ENCODE measurements at places on chromosomes 13 and 19.

DNA sequence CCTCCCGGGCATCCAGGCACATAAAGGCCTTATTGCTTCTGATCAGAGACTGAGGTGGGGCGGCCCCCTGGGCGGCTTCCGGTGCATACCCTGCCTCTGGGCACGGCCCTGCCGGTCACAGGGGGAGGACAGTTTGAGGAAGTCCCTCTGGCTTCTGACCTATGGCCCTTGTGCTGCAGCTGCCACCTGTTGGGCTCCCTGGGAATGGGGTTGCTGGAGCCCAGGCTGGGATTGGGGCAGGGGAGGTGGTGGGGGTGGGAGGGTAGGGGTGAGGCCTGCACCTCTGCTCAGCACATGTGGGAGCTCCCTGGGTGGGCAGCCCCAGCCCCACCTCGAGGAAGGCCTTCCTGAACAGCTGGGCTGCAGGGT is 10.7 kb downstream of the ANO8 start:
- DNase-seq, result no peak

DNA sequence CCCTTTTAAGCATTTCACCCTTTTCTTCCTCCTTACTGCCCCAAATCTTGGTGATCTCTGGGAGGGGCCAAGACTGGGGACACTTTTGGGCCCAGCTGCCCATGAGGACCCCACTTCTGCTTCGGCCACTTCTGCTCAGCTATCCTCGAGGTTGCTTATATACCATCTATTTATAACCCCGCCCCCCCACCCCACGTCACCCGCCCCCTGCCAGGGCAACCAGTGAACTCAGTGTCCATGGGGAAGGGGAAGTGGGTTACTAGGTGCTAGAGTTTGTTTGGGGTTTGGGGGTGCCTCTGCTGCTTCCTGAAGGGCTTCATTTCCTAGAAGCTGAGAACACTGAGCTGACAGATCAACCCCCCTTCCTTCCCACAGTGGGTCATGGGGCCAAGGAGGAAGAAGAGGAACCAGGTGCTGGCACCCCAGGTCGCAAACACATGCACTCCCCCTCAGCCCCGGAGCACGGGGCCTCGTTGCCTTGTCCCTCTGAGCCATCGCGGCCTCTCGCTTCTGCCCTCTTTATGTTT is 6.1 kb upstream of the ADGRE5 start:
- no peak for DNase-seq

DNA sequence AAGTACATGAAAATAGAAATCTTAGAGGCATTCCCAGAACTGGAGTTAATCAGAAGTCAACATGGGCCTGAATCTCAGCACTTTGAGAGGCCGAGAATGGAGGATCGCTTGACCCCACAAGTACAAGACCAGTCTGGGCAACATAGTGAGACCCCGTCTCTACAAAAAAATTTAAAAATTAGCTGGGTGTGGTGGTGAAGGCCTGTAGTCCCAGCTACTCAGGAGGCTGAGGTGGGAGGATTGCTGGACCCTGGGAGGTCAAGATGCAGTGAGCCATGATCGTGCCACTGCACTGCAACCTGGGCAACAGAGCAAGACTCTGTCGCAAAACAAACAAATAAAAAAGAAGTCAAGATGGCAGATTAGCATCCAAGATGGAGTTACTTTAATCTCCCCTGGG is 8.5 kb downstream of the IFNL2 start:
- no peak for DNase-seq

DNA sequence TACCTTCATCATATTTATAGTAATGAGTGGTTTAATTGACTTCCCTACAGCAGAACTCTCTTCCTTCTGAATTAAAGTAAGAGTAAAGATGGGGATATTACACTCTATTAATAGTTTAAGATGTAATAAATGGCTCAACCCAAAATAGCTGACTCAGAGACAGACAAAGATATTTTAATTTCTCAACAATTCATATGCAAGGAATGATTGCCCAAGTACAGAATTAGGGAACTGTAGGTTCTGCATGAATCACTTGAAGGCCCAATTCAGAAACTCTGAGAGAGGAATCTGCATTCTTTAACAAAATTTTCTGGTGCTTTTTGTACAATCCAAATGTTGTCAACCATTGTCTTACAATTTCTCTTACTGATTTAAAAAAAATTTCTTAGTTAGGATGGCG is 42.9 kb upstream of the PCDH9 start:
- DNase-seq, result no peak

DNA sequence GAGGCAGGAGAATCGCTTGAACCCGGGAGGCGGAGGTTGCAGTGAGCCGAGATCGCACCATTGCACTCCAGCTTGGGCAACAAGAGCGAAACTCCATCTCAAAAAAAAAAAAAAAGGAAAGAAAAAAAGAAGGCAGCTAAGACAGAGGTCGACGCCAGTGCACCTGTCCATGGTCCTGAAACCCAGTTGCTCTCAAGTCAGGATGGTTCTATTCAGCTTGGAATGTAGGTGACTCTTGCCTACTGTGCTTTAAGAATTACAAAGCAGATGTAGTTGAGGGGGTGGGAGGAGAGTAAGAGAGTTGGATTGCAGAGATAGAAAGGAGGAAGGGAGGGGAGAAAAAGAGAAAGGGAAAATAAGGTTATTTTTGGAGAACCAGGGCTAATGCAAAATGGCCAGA is 18.7 kb downstream of the CACNG7 start:
- peak; percentile 30 for DNase-seq

- DNase-seq, result no peak
These were observed 69.2 kb downstream of the DIAPH3 start for GRCh38 chr13:60094385-60095088.

DNA sequence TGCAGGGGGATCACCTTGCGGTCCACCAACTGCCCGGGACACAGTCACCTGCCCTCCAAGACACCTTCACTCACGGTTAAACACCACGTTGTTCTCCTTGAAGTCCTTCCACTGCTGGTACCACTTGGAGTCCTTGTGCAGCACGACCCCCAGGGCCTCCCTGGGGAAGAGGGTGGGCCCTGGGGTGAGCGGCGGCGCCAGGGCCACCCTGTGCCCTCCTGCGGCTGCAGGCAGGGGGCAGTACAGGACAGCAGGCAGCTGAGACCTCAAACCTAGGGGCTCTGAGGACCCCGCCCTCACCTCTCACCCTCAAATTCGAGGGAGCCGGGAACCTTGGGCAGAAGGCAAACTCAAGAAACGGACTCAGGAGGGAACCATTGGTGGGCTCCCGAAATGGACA is 7.5 kb upstream of the CTXN1 start:
- DNase-seq, result no peak

- DNase-seq, result no peak
These were observed 2.7 kb upstream of the GATAD2A start for GRCh38 chr19:19402656-19403372.

DNA sequence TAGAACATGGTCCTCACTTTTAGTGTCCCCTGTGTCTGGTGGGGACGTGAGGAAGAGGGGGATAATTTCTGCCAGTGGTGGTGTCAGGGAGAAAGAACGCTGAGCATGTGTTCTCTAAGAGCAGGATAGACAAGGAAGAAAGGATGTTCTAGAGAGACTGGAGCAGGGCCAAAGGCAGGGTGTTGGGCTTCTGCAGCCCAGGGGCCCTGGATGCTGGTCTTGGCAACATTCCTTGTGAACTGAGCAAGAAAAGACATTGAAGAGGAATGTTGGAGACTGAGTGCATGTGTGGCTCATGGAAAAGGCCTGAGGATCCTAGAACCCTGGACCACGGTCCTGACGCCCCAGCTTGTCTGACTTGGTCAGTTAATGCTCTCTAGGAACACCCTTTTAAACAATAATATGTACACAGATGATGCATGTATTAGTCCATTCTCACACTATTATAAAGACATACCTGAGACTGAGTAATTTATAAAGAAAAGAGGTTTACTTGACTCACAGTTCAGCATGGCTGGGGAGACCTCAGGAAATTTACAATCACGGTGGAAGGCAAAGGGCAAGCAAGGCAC is 33.6 kb upstream of the SLC10A2 start:
- DNase-seq, result no peak

GRCh38 chr19:991174-991931 is 7.2 kb downstream of the WDR18 start:
- peak; percentile 67 for DNase-seq

- DNase-seq, result no peak
These were observed 21.4 kb downstream of the WDFY2 start for GRCh38 chr13:51605698-51606097.

GRCh38 chr19:6021878-6022569 is 44.1 kb upstream of the RANBP3 start:
- DNase-seq, result peak; percentile 73

DNA sequence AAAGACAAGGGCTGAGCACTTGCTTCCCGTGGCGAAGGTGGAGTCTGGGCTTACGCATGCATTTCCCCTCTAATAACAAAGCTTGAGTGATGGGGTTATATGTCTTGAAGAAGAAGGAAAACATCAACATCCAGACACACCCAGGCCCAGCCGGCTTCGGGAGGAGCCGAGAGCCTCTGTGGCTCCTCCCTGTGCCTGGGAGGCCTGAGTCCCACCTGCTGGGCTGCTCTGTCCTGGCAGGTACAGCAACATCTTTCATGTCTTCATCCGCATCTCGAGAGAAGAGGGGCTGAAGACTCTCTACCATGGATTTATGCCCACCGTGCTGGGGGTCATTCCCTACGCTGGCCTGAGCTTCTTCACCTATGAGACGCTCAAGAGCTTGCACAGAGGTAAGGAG is 30.6 kb downstream of the TMEM161A start:
- no peak for DNase-seq

DNA sequence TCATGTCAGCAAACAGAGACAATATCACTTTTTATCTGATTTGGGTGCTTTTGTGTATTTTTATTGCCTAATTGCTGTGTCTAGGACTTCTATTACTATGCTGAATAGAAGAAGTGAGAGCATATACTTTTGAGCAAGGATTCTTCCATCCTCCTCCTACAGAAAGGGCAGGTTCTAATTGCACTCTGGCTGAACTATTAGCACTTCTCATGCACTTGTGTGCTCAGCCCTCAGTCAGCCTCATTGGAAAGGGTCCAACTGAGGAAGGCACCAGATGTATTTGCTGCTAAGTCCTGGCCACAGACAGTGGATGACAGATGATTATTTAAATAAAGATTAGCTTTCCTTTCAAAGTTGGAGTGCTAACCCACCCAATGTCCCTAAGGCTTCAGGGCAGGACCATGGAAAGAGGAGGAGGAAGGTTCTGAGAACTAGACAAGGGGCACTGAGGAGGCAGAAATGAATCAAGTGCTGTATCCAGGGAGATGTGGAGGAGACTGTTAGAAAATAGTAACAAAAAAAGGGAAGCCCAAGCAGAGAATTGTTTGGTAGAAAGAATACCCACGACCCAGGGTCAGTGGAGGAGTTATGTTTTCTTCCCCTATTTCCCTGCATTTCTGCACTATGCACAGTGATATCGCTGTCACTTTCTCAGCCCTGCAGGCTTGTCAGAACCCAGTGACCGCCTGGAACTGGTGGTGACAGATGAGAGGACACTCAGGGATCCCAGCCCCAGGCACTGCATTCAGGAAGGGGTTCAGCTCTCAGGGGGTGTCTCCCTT is 8.0 kb downstream of the LILRB4 start:
- no peak for DNase-seq

GRCh38 chr13:72462726-72463125 is 264.7 kb downstream of the MZT1 start:
- DNase-seq, result no peak

GRCh38 chr19:29308977-29309590 is 96.1 kb upstream of the UQCRFS1 start:
- no peak for DNase-seq

DNA sequence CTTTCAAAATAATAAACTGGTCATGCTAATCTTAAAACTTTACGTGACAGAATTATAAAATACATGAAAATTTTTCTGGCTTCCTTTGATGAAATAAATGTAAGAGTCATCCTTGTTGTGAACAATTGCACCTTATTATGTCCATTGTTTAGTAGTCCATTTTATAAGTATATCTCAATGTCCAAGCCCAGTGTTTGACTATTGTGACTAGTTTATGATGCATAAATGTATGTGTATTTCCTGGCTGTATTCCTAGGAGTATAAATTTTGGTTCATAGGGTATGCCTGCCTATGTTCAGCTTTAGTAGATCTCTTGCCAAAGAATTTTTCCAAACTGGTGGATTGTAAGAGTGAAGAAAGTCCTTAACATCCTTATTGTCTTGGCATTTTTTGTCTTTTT is 2895.5 kb upstream of the PCDH20 start:
- DNase-seq, result no peak

DNA sequence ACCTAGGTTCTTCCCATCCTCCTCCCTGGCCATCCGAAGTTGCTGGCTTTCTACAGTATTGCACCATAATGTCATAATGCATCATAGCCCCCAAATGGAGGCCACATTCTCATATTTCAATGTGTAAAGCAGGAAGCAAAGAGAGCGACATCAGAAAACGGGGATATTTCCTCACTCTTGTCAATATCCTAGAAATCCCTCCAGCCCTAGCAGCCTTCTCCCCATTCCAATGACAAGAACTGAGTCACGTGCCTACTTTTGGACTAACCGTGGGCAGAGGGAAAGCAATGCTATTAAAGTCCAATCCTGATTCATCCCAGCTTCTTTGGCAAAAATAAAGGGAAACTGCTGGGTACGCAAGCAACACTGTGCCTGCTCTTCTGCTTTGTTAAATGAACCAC is 4.3 kb upstream of the RAP2A start:
- DNase-seq, result no peak

DNA sequence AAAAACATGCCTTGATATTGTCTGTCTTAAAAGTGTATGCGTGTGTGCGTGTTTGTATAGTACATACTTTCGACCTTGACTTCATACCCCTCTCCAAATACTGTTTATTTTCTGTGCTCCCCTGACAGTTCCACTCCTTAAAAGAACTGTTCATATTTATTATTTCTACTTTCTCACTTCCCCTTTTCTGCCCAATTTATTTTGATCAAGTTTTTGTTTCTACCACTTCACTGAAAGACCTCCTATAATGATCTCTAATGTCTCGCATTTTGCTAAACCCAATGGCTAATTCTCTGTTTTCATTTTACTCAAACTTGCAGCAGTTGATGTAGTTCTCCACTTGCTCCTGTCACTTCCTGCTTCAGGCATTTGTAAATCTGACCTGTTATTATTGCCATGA is 426.1 kb upstream of the KLF12 start:
- DNase-seq, result no peak

DNA sequence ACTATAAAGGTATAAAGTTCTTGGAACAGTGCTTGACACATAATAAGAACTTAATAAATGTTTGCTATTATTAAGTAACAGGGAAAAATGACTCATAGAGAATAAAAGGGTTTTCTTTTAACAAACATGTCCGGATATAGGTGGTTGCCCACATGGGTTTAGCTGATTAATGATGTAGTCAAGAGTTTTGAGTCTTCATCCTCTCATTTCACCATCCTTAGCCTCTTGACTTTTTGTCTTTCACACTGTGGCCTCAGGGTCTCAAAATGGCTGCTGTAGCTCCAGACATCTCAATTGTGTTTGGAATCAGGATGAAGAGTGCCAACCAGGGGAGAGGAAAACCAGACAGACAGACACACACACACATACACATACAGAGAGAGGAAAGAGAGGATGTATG is 97.9 kb downstream of the HSPH1 start:
- no peak for DNase-seq

GRCh38 chr19:3766520-3766919 is 4.0 kb downstream of the MRPL54 start:
- no peak for DNase-seq

- DNase-seq, result no peak
These were observed 560 bp downstream of the TMEM86B start for GRCh38 chr19:55228015-55228391.

Measured in stimulated activated CD4-positive, alpha-beta T cell treated with anti-CD3 and anti-CD28 coated beads, Interleukin-4, amount 100 ng/mL, for 1 hour (primary cell).